ENCODE measurements at places on chromosomes 12 and 14.

DNA sequence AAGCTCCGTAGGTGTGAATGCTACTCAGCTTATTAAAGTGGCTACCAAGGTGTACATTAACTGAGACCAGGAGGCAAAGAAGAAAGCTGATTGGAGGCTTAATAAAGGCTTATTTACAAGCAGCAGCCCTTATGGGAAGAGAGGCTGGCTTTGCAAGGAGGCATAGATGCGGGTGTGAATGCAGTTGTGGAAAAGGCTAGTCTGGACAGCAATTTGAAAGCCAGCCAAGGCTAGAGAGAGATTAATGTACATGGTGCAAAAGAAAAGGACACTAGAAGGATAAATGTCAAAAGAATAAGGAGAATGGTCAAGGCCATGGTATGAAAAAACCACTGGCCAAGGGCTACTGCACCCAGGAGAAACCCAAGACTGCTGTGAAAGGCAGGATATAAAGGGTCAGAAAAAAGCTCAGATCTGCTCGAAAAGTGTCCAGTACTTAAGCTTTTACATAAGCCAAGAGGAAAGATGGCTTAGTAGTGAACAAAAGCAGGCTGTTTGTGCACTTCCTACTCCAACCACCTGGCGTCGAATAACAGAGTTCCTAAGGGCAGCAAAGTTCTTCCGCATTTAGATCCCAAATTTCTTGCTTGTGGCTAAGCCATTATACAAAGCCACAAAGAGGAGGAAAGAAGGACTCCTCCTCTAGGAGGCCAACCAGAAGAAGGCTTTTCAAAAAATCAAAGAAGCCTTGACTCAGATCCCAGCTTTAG is 24.0 kb downstream of the KLRK1 start:
- no peak for DNase-seq

- DNase-seq = no peak
Observed at GRCh38 chr14:105924951-105925591, 398.7 kb downstream of the TMEM121 start.

DNA sequence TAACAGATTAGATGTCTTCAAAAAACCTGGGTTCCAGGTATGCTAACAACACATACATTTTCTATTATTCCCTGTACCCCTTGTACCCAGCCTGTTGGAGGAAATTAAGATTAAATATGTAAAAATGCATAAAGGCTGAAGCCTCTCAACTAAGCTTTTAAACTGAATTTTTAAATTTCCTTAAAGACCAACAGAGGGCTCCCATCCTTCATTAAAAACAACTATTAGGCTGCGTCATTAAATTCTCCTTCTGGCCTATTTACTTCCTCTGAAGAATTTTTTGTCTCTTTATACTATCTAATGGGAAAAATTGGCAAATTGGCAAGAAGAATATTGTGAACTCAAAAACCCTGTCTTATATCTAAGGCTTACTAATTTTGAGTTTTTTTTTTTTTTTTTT is 21.8 kb downstream of the SENP1 start:
- no peak for DNase-seq

DNA sequence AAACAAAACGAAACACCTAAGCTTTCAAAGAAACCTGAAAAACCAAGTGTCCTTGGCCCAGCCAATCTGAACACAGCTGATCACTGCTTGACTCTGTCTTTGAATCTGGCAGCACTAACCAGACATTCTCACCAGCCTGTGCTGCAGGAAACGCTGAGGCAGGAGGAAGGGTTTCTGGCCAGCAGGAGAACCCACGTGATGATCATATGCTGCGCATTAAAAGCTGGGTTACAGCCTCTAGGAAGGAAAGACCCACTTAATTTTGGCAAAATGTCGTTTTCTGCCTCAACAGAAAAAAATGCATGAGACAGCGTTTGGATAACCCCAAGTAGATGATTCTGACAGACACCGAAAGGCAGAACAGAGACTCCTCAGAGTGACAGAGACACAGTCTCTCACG is 9.8 kb downstream of the APPL2 start:
- no peak for DNase-seq

DNA sequence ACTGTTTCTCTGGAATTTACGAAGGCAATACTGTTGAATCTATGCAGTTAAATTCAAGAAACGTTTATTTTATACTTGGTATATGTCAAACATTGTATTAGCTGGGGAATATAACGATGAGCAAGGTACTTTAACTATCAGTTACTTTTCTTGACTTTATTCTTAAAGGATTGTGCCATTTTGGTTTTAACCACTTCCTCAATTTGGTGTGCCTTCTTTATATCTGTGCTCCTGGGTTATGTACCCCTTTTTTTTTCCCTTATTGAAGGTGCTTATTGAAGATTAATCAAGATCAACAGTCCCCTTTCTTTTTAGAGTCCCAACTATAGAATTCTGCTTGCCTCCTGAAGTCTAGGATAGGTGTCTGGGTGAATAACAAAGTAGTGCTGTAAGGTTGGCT is 5.8 kb downstream of the RAB21 start:
- no peak for DNase-seq

DNA sequence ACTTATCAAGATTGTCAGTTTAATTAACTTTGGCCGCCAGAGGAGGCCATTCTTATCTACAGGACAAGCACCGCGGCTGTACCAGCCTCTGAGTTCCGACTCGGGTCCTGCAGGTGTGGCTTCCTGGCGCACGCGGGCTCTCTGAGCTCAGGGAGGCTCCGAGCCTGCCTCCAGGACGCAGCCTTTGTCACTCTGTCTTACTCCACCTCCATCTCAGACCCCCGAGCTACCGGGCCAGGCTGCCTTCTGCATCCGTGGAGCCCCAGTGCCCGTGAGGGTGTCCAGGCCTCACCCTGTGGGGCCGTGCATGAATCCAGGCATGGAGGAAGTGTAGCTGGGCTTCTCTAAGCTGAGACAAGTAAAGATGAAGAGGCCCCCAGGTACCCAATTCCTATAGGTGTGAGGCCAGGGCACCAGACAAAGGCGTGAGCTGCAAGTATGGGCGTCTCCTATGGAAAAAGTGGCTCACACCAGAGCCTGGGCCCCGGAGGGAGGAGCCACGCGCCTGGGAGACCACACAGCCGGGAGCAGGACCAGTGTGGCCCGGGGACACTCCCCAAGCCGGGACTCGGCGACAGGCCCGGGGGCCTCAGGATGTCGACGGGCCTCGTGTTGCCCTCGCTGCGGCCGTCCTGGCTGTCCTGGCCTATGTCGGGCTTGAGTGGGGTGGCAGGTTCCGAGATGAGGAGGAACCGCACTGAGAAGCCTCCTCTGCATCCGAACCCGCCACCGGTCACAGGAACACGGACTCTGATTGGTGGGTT is 42.8 kb downstream of the NOC4L start:
- no peak for DNase-seq

GRCh38 chr12:103727638-103728037 is 113.4 kb downstream of the NT5DC3 start:
- DNase-seq = no peak

- DNase-seq = no peak
Observed at GRCh38 chr14:24837280-24838046, 203.5 kb upstream of the GZMB start.

GRCh38 chr12:88299567-88300101 is 157.5 kb downstream of the TMTC3 start:
- DNase-seq = no peak

DNA sequence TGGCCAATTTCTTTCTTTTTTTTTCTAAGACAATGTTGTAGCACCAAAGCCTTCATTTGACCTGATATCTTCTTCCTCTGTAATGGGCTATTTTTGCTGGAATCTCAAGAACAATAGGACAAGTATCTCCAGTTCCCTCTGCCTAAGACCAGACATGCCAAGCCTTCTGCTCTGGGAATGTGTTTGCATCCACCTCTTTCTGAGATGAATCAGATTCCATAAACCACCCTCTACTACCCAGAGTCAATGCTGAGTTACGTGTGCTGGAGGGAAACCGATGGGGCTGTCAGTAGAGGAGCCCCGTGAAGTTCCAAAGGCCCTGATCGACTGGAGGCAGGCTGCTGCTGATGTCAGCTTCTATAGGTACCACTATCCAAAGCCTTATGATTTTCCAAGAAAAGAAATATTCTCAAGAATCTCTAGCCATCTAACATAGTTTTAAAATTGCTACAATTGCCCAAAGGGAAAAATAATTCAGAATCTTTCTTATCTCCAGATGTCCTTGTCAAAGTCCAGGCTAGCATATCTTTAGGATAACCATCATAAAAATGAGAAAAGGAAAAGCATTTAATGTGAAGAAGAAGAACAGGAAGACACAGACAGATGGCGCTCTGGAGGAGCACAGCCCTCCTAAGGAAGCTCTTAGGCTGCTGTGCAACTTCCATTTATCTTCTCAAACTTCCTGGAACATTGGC is 101.9 kb downstream of the SLC8A3 start:
- DNase-seq = no peak

DNA sequence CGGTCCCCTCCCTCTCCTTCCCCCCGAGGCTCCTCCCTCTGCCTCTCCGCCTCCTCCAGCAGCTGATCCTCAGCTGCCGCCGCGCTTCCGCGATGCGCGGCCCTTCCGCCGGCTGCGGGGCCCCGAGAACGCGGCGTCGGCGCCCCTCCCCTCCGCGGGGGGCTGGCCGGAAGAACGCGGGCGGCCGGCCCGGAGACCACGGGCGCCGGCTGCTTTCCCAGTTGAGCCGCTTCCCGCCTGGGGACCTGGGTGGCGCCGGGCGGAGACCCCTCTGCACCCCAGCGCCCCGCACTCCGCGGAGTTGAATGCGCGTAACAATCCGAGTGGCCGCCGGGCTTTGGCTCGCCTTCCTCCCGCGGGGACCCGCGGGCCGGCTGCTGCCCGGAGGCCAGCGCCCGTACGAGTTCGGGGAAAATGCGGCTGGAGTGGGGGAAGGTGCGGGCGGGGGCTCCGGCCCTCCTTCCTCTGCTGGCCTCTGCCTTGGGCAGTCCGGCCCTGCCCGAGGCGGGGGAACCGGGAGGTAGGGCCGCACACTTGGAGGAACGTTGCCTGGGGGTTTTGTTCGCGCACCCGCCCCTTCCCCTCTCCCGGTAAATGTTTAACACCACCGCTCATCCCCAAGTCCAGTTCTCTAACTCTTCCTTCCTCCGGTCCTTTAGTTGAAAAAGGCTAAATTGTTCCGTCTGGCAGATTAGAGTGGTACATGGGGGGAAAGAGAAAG is 393 bp upstream of the DCAF5 start:
- DNase-seq = no peak

GRCh38 chr14:106670011-106670410 is 1143.6 kb downstream of the TMEM121 start:
- DNase-seq = no peak

DNA sequence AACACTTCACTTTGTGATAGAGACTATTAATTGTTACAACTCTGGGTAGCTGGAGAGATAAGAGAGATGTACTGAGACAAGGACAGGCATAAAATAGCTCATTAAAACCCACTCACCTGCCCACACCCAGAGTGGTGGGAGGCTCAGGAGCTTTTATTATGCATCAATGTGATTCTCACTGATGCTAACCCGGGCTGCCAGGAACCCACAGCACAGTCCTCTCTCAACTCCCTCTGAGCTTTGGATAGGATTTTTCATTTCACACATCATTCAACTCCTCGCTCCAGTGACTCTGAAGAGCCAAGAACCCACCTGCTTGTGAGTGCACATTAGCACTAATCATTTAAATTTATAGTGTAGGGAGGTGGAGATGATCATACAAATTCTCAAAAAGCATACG is 827.9 kb downstream of the FLRT2 start:
- DNase-seq = no peak

DNA sequence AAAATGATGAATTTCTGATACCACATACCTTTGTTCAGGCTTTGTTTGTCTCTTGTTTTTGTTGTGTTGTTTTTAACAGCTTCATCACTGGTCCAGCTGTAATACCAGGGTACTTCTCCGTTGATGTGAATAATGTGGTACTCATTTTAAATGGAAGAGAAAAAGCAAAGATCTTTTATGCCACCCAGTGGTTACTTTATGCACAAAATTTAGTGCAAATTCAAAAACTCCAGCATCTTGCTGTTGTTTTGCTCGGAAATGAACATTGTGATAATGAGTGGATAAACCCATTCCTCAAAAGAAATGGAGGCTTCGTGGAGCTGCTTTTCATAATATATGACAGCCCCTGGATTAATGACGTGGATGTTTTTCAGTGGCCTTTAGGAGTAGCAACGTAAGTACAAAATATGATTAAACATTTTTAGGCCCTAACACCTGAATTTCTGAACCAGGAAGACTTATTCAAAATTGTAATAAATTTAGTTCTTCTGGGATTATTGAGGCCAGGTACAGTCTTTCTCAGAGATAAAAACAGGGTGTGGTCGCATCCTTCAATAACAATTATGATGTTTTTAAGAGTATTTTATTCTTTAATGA is 22.4 kb downstream of the RXYLT1 start:
- no peak for DNase-seq

DNA sequence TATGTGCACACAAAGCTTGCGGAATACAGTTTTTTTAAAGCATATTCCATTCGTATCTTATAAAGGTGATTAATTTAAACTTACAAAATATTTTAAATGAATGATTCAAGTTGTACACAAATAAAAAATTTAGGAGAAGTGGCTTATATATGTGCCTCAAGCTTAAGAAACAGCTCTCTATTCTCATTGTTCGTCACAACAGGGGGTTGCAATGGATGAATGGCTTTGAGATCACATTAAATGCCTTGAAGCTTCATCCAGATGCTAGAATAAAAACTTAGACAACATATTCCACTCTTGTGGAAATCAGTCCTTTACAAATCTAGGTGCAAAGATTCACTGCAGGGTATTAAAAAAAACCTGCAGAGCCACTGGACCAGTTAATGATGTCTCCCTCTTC is 303.9 kb upstream of the LRFN5 start:
- DNase-seq = no peak

DNA sequence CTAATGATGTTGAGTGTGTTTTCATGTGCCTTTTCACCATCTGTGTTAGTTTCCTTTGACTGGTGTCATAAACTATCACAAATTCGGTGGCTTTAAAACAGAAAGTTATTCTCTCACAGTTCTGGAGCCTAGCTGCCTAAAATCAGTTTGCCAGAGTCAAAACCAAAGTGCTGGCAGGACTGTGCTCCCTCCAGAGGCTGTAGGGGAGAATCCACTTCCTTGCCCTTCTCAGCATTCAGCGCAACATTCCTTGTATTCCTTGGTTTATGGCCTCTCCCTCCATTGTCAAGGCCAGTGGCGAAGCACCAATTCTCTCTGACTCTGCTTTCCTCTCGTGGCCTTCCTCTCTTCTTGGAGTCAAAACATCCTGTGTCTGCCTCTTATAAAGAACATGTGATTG is 174.2 kb upstream of the PDE3A start:
- DNase-seq = no peak

GRCh38 chr12:5487948-5488625 is 56.2 kb downstream of the NTF3 start:
- no peak for DNase-seq

Data from stimulated activated CD8-positive, alpha-beta memory T cell treated with anti-CD3 and anti-CD28 coated beads, Interleukin-4, amount 100 ng/mL, for 1 hour (primary cell).